Stimulated activated CD8-positive, alpha-beta memory T cell treated with anti-CD3 and anti-CD28 coated beads, Interleukin-15, amount 100 ng/mL, for 1 hour (primary cell): ENCODE measurements at places on chromosomes 1 and 21.

- no peak for DNase-seq
These were observed 77.0 kb upstream of the C1orf105 start for GRCh38 chr1:172343240-172344160.

DNA sequence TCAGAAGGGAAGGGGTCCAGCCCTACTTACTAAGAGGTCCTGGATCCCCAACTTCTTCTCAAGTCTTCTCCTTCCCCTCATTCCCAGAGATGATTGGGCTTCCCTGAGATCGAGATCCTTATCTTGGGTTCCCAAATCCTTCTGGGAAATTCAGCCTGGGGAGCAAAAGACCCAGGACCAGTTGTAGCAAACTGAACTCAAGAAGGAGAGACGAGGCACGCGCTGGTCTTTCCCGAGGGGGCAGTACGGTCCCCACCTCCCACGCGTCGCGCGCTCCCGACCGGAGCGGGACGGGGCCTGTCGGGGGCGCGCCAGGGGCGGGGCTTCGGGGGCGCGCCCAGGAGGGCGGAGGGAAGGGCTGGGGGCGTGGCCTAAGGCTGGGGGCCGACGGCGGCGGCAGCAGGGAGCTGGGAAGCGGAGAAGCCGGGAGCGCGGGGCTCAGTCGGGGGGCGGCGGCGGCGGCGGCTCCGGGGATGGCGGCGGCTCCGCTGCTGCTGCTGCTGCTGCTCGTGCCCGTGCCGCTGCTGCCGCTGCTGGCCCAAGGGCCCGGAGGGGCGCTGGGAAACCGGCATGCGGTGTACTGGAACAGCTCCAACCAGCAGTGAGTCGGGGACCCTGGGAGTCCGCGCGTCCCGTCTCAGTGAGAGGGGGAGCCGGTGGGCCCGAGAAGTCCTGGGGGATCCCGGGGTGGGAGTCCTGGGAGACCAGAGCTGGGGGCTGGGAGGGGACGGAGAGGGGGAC lies at the start of gene EFNA3:
Gene EFNA3 (plus strand): TSS at position 369 of the 741 bp plus-strand sequence. CDS start 105 bp downstream, at position 474.
- DNase-seq: no peak

- DNase-seq: no peak
These were observed 4.9 kb downstream of the PLEKHN1 start for GRCh38 chr1:970973-971730.

DNA sequence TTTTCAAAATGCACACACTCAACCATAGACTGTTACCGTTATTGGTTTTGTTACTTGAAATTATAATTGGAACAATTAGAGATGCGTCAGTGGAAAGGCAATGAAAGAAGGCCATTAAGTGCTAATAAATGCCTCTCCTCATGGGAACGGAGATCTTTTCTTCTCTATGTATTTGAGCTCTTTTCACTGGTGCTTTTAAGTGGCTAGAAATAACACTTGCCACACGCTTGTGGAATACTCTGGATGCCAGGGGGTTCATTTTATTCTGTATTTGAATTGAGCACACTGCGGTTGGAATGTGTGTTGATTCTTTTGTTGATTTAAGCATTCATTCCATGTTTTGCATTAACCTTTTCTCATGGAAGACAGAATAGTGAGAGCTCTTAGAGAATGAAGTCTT lies 68.4 kb downstream of the DNM3 start:
- no peak for DNase-seq

DNA sequence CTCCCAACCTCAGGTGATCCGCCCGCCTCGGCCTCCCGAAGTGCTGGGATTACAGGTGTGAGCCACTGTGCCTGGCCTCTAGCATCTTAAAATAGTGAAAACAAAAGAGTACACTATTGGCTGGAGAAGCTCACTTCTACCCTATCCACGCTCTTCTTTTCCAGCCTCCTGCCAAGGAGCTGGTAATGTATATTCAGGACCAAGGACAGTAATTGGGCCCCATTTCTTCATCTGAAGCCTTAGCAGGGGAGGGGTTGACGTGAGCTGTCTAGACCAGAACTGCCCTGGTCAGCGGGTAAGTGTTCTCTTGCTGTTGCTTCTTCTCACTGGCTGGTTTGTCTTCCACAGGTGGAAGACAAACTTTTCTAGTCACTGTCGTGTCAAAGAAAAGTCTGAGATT lies 70.2 kb downstream of the DNM3 start:
- no peak for DNase-seq

DNA sequence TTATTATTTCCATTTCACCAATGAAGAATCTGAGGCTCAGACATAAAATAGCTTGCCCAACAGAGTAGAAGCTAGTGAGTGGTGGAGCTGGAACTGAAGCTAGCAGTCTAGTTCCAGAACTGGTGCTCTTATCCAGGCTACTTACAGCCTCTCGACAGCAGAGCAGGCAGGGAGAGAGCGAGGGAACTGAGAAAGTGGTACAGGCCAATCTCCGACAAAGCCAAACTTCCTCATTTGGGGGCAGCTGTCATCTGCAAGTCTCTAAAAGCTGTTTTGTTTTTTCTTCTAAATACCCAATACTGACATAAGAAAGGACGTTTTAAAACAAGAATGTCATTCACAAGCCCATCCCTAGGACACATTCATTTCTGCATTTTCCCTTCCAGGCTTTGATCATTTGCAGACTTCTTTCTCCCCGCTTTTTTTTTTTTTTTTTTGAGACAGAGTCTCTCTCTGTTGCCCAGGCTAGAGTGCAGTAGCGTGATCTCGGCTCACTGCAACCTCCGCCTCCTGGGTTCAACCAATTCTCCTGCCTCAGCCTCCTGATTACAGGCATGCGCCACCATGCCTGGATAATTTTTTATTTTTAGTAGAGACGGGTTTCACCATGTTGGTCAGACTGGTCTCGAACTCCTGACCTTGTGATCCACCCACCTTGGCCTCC lies 20.0 kb downstream of the YIPF1 start:
- no peak for DNase-seq

- DNase-seq: no peak
These were observed 84.9 kb downstream of the VWA5B1 start for GRCh38 chr1:20375563-20375962.

- DNase-seq: no peak
These were observed 14.2 kb downstream of the KCNAB2 start for GRCh38 chr1:6059866-6060265.

- DNase-seq: no peak
These were observed 12.9 kb upstream of the KPNA6 start for GRCh38 chr1:32094746-32095521.

DNA sequence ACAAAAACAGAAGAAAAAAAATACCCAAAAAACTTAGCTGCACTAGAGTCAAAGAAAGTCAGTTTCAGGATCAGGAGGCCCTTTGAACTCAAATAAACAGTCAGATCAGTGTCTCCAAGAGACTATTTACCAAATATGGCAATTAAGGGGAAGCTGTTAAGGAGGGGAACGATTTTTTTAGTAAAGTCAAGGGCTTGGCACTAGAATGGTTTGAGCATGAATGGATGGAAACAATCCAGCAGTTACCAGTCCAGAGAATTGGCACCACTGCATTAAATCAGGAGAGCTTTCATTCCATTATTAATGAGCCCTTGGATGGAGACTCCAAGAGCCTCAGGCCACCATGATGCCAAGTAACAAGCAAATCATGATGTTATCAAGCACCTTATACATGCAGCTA lies 7.2 kb downstream of the TRAPPC3 start:
- no peak for DNase-seq

DNA sequence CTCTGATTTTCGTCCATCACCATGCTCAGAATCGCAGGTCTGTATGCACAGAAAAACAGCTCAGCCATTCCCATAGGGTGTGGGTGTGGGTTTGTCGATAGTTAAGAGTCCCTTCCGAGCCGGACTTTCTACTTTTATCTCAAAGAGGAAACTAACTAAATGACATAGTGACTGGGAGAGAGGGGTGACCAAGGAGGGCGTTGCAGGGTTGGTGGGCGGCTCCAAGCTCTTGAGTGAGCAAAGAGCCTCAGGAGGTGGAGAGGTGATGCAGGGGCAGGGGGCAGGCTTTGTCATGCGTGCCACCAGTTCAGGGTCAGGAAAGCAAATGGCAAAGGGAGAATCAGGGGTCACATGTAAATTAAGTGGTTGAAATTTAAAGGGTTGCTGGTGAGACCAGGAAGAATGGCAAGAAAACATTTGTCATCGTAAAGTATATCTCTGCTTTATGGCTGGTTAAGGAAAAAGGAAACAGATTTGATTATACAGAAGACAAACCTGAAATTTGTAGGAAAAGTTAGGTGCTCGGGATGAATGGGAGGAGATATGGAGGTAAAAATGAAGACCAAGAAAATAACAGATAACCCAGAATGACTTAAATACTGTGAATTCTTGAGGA lies 249.0 kb downstream of the SETD4 start:
- no peak for DNase-seq

- DNase-seq: no peak
These were observed 1.7 kb downstream of the H3-3A start for GRCh38 chr1:226063977-226064815.

GRCh38 chr21:38790059-38790458 lies 15.7 kb upstream of the ETS2 start:
- DNase-seq: no peak

- no peak for DNase-seq
These were observed 173.4 kb upstream of the RUNX1 start for GRCh38 chr21:35222541-35222941.

DNA sequence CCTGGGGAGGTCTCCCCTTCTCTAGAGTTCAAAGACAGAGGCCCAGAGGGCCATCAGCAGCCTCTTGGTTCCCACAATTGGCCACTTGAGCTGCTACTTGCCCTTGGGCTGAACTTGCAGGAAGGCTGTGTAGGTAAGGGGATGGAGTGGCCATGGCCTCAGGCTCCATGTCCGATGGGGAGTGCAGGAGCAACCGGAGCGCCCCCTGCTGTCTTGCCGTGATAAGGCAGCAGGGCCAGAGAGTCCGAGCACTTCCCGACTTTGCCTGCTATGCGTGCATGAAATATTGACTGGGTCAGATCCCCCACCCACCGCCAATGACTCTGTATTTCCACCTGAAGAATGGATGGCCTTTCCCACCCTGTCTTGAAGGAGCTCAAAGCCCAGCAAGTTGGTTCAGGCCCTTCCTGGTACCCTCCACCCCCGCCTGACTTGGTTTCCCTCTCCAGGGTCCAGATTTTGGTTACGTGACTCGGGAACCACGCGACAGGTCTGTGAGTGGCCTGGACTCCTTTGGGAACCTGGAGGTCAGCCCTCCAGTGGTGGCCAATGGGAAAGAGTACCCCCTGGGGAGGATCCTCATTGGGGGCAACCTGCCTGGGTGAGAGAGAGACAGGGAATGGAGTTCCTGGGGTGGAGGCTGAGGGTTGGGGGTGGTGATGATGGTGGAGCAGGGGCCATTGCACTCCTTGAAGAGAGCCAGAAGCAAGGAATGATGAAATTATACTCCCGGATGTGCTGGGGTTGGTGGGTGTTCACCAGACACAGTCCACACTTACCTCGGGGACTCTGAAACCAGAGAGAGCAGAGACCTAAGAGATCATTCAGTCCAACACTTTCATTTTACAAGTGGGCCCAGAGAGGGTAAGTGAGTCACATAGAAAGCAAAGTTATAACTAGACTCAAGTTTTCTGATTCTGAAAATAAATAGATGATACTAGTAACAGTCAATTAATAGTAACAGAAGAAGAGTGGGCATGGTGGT lies 25.6 kb downstream of the PADI3 start:
- no peak for DNase-seq

DNA sequence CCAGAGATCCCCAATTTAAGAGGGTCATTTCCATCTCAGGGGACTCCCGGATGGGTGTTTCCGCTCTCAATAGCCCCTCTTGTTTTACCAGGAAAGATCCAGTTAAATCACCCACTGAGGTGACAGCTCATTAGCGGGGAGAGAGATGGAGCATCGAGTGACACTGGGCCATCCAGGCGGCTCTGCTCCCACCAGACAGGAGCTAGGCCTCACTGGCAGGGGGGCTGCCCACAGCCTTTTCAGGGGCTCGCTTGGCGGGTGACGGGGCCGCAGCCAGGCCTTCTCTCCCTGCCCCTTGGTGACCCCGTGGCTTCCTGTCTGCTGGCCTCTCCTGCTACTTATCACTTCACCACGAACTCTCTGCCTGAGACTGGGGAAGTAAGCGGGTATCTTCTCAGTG lies 26.7 kb upstream of the SPSB1 start:
- no peak for DNase-seq

DNA sequence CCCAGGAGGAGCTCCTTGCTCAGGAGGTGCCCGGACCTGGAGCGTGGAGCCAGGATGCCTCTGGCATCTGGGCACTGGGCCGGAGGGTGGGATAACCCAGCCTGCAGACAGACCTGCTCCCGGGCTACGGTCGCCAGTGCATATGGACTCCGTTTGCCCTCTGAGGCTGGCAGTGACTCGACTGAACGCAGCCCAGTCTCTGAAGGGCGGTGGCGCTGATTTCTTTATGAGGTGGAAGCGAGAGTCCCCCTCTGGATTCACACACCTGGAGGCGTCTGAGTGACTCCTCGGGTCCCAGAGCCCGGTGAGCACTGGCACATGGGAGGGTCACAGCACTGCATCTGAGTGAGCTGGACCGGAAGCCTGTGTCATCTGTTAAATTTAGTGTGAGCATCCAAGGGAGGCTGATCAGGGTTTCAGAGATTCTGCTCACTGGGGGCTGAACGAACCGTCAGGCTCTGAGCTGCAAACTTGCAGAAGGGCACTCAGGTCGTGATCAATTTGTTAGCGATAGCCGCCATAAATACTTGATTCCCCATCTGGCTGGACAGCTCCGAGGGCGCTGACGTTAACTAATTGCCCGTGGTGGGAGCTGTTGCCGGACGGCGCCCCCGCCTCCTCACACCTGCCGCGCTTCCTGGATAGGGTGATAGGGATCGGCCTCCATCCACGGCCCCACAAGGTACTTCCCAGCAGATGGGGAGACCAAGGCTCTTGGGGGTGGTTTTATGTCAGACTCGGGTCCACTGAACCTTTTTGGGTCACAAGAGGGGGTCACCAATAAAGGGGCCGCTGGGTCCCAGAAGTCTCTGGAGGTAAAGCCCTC lies 60.7 kb upstream of the TTC34 start:
- DNase-seq: no peak

DNA sequence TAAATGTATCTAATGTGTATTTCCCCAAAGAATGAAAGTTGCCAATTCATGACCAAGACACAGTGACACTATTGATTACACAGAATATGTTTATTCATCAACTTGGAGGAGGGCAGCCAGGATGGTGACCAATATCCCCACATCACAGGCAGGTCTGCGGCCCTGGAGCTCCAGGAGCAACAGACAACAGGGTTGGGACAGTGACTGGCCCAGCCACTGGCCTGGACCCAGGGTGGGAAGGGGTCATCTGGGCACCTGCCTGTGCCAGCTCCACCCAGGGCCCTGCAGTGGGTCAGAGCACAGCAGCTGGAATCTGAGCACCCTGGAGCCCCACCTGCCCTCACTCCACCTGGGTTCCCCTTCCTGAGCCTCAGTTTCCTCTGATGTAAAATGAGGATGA lies 466.1 kb downstream of the MATN1 start:
- DNase-seq: no peak

GRCh38 chr1:147833231-147833860 lies 69.2 kb upstream of the GJA8 start:
- DNase-seq: no peak

GRCh38 chr1:181483285-181484195 lies at the start of gene CACNA1E:
Gene CACNA1E, plus strand, starts transcription at chr1:181483517. Its CDS starts 228 bp downstream, at chr1:181483745.
- no peak for DNase-seq

DNA sequence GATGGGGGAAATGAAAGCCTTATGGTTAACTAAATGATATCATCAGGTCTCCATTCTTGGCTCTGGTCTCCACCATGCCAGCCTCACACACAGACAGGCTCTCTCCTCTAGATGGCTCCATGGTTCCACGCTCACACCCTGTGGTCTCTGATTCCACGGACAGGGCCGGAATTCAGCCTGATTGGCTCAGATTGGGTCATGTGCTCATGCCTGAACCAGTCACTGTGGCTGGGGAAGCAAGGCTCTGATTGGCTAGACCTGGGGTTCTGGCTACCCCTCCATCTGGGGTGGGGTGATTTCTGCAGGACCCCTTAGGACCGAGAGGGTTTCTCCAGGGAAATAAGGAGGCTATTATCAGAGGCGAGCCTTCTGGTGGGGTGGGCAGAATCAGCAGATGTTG lies 277.0 kb downstream of the PTPRU start:
- no peak for DNase-seq
